Activated CD8-positive, alpha-beta T cell treated with anti-CD3 and anti-CD28 coated beads, Interleukin-2, amount 10 ng/mL, durations not matched to agents 7 days and 5 days (primary cell): ENCODE measurements at places on chromosomes 12 and 14. TPM values are rescaled to one million over a fixed set of nuclear protein-coding genes. Genes with fewer than 3 reads are reported as not detected.

- no peak for DNase-seq
Measured at GRCh38 chr12:129571901-129572494, 331.8 kb downstream of the TMEM132D start.

Gene SLC10A1
- total RNA-seq, result not detected

Gene RAB15
- total RNA-seq, result 2.8 TPM

GRCh38 chr12:966724-967123, 17.2 kb upstream of the RAD52 start:
- DNase-seq, result no peak

Gene SCN8A
- 1.6 TPM for total RNA-seq

DNA sequence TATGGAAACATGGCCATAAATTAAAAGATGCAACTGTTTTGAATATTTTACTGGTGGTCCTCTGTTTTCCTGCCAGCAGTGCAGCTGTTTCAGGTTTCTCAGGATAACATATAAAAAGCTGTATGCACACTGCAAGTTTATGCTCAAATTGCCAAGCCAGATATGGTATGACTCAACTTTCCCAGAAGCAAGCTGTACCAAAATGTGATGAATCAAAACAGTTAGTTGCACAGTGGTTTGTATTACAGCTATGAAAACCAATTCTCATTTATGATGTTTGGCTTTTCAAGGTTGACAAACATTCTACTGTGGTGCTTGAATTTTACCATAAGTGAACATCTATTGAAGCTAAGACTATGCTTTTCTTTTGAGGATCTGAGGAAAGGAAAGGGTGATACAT, 15.5 kb downstream of the TRMT5 start:
- DNase-seq, result no peak

DNA sequence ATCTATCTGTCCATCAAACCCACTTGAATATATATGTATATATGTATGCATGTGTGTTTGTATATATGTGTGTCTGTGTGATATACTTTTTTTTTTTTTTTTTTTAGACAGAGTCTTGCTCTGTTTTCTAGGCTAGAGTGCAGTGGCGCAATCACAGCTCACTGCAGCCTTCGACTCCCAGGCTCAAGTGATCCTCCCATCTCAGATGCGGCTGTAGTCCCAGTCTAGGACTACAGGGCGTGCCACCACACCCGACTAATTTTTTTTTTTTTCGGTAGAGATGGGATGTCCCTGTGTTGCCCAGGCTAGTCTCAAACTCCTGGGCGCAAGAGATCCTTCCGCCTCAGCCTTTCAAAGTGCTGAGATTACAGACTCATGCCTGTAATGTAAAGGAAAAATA, 13.0 kb upstream of the APOBEC1 start:
- no peak for DNase-seq

GRCh38 chr12:1760566-1761382, 59.6 kb upstream of the LRTM2 start:
- DNase-seq, result no peak

DNA sequence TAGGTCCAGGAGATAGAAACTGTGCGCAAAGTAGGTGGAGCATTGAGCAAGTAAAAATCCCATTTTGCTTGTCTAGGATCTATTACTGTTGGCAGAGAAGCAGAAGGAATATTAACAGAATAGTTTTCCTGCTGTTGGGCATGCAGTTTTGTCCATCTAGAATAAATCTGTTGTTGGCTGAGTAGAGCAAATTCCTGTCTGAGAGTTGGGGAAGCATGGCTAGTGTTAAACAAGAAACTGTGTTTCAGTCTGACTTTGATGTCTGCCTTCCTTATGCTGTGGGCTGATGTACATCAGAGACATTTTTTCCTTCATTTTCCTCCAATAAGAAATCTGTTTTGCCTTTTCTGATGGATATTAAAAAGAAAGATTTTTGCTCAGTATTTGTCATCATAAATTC, 98.2 kb downstream of the RAD52 start:
- no peak for DNase-seq

- DNase-seq, result no peak
Measured at GRCh38 chr14:54909817-54910558, 7.4 kb upstream of the GCH1 start.

DNA sequence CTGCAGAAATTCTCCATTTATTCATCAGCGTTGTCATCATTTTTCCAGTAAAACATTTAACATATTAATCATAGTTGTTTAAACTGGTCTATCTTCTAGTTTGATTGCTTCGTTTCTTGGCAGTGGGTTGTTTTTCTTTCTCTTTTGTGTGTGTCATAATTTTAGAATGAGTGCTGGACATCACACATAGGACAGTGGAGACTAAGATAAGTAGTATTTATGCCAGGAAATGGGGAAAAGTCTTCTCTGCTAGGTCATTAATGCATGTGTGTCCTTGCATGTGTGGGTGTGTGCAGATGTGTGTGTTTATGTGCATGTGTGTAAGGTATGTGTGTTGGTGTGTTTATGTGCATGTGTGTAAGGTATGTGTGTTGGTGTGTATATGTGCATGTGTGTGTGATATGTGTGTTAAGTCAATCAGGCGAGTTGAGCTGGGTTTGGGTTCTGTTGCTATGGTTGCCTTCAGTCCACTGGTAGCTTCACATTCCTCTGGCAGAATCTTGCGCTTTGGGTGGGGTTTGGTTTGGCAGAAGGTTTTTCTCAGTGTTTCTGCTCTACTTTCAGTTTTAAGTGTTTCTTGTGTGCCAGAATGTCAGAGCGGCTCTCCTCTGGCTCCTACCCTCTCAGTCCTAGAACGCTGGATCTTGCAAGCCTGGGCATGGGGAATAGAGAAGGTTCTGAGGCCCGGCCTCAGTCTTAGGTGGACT, 7.8 kb upstream of the ADGRD1 start:
- no peak for DNase-seq

DNA sequence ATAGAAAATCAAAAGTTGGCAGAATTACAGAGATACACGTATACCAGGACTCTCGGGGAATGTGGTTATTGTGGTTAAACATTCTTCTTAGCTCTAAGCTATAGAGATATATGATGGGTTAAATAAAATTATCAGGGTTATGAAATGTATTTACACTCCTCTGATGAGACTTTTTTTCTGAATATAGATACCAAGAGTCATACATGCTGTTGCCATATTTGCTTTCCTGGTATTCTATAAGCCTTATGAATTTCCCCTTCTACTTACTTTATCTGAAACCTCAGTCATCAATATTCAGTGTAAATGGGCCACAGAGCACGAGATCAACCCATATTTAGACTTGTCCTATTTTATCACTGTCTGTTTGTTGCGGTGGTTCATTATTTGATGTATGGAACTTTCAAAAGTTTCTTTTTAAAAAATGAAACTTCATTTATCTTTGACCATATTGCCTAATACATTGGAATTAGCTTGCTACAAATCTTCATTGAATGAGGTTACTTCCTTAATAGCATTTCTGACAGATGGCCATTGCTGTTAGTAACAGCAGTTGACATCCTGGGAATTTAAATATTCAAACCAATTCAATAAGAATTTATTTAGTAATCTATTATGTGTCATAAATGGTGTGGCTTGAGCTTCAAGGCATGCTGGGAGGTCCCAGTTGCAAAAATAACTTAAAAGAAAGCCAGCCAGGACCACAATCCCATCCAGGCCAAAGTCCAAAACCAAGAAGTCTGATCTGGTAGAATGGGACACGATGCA, 393.5 kb downstream of the PCNX1 start:
- DNase-seq, result no peak

DNA sequence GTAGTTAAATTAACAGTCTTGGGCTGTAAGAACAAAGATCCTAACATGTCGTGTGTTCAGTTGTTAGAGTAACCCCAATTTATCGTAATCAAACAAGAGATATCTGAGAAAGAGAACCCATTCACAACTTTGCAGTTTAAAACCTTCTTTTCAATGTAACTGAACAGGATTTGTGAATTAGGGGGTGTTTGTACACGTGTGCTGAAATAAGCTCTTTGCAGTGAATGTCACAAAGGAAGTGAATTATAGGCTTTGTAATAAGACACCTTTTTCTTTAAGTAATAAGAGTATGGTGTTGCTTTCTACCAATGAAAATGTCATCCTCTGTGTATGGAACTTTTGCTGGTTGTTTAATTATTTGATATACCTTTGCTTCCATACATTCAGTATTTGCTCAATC, 114.0 kb downstream of the ALX1 start:
- DNase-seq, result no peak

GRCh38 chr14:101721951-101722661, 39.4 kb upstream of the PPP2R5C start:
- peak; percentile 85 for DNase-seq

- no peak for DNase-seq
Measured at GRCh38 chr12:68883151-68883550, 49.8 kb downstream of the CPM start.

DNA sequence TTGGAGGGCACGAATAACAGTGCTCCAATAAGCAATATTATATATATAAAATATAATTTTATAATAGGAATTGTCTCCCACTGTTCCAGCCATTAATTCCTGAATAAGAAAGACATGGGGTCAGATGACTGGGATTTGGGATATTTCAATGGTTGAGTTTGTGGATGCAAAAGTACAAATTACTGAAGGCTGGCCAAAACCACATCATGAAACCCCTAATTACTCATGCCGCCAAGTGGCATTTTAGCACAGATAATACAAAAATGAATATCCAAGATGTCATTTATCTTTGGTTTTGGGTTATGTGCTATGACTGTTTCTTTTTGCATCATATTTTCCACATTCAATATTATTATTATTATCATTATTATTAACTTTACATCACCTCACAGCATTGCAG, 261.4 kb upstream of the TBX3 start:
- no peak for DNase-seq

GRCh38 chr12:8449355-8449859, 6.4 kb upstream of the CLEC6A start:
- peak; percentile 27 for DNase-seq

Gene FAM181A
- total RNA-seq, result not detected

Gene KNTC1
- total RNA-seq, result 139 TPM

Gene ETFBKMT
- total RNA-seq, result 1.0 TPM

GRCh38 chr14:96888593-96888992, 91.4 kb downstream of the VRK1 start:
- DNase-seq, result no peak

GRCh38 chr14:29240066-29240465, 473.5 kb downstream of the FOXG1 start:
- DNase-seq, result no peak

DNA sequence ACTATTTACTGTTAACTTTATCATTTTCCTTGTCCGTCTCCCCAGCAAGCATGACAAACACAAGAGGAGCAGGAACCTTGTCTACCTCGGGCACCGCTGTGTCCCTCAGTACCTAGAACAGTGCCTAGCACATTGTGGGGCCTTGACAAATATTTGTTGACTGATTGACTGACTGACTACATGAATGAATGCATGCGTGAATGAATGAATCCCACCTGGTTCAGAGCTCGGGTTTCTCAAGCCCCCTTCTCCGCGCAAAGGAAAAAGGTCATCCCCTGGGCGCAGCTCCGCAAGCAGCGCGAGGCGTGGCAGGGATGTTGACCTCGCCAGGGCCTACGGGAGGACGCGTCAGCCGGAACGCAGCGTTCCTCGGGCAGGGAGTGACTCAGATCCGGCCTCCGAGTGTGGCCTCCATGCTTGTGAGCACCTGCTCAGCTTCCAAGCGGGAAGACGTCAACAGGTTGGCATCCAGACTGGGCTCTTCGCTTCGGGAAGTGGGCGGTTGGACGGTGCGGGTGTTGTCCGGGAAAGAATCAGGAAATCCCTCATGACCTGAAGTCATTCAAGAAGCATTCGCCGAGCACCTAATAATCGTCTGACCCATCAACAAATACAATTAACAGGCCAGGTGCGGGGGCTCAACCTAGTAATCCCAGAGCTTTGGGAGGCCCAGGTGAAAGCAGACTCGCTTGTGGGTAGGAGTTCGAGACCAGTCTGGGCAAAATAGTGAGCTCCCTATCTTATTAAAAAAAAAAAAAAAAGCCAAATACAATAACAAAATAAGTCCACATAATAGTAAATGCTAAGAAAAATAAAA, 13.9 kb upstream of the UBC start:
- peak; percentile 46 for DNase-seq

Gene KLHDC1
- 0.95 TPM for total RNA-seq

- DNase-seq, result no peak
Measured at GRCh38 chr12:124030008-124030407, 57.0 kb downstream of the ZNF664 start.

DNA sequence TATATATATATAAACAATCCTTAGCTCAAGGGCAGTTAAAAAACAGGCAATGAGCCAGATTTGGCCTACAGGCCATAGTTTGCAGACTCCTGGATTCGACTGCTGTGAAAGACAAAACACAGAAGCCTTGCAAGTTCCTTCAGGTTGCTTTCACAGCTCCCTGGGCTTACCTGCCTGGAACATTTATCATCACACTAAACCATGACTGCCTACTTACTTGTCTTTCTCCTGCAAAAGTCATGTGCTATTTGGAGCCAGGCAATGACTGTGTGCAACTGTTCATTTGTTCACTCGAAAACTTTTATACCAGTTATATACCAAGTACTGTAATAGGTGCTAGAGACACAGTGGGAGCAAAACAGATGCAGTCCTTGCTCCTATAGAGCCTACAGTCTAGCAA, 2.2 kb upstream of the RPS6KA5 start:
- peak; percentile 35 for DNase-seq
